Stimulated activated CD4-positive, alpha-beta T cell treated with anti-CD3 and anti-CD28 coated beads, Interleukin-12 subunit alpha, Interleukin-12 subunit beta, amount 100 ng/mL, for 24 hours (primary cell): ENCODE measurements at places on chromosomes 12 and 14.

GRCh38 chr14:53581504-53581903, 375.1 kb downstream of the BMP4 start:
- DNase-seq: no peak

- DNase-seq: no peak
These were observed 14.0 kb upstream of the MAP1LC3B2 start for GRCh38 chr12:116545144-116545543.

- DNase-seq: no peak
These were observed 119.4 kb downstream of the CAND1 start for GRCh38 chr12:67388331-67389138.

- no peak for DNase-seq
These were observed 65.2 kb downstream of the ADGRD1 start for GRCh38 chr12:131018808-131019397.

GRCh38 chr14:75070383-75070782, 942 bp downstream of the ZC2HC1C start:
- DNase-seq: no peak

DNA sequence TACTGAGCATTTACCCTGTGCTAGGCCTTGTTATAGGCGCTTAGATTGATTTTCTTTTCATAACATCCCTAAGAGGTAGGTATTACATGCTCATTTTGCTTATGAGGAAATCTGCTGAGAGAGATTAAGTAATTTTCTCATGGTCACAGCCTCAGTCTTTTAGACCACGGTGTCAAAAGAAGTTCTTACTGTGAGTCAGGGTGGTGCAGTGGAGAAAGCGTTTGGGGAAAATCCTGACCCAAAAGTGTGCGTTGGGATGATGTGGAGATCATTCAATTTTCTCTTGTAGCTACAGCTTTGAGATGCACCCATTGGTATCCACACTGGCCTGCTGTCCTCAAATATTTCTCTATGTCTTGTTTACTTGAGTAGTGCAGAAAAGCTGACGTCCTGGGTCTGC, 8.2 kb downstream of the ANG start:
- no peak for DNase-seq

- no peak for DNase-seq
These were observed 27.8 kb upstream of the SLC38A2 start for GRCh38 chr12:46400406-46400805.

DNA sequence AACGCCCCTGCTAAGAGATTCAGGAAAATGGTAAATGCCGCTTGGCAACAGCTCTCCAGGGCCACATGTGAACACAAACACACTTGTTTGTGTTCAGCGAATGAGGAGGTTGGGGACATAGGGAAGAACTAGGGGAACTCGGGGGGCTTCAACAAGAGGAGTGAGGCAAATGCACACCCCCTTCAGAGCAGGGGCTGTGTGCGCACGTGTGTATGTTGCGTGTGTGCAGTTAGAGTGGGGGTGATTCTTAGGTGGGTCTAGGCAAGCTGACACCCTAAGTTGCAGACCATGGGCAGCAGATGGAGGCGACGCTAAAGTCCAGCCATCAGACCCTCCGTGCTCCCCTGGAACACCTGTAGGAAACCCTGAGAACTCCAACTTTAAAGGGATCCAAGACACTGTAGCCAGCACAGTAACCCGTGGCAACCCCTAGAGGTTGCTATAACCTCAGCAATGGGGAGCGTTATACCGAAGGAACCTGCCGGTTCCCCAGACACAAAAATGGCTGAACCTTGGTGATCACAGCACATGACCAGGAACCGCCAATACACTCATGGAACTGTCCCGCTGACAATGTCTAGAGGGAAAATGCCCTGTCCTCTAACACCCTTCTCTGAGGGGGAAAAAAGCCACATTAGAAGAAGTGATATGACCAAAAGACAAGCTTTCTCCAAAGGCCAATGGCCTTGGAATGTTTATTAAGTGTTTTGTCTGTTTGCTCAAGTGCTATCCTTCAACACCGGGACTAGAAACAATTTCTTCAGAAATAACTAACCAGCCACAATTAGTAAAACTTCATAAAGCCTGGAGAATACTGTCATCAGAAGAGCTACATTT, 86.5 kb upstream of the CEP83 start:
- no peak for DNase-seq

GRCh38 chr12:119713551-119714031, 45.7 kb downstream of the PRKAB1 start:
- no peak for DNase-seq

- no peak for DNase-seq
These were observed 22.7 kb downstream of the TRAFD1 start for GRCh38 chr12:112148031-112148513.

GRCh38 chr14:76772300-76773187, 11.3 kb downstream of the VASH1 start:
- DNase-seq: no peak

GRCh38 chr12:11943919-11944700, 126.6 kb upstream of the BCL2L14 start:
- no peak for DNase-seq

- no peak for DNase-seq
These were observed 29.8 kb downstream of the CFL2 start for GRCh38 chr14:34684578-34684977.

DNA sequence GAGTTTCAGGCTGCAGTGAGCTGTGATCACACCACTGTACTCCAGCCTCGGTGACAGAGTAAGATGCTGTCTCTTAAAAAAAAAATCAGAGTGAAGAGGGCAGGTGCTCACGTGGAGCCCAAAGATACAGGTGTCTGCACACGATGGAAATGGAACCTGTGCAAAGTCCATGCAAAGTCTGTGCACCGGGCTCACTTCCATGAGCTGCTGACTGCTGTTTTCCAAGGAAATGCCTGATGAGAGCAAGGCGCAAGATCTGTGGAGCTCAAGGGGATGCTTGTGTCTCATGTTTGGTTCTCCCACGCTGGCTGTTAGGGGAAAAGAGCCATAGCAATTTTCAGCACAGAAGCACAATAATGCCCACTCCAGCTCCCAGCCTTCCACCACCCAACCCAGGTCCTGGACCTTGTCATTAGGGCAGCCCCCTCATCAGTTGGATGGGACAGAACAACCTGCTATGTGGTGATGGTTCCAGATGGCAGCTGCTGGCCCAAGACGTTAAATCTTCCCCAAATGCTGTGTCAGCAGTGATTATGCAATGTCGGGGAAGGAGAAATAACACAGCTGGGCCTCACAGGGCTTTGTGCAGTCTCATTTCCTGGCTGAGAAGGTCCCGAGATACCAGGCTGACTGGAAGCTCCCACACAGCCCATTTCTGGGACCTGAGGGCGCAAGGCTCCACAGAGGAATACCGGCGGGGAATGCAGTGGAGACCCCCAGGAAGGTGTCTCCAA, 27.9 kb upstream of the DICER1 start:
- no peak for DNase-seq

- no peak for DNase-seq
These were observed 186.2 kb downstream of the DICER1 start for GRCh38 chr14:94970941-94971730.

DNA sequence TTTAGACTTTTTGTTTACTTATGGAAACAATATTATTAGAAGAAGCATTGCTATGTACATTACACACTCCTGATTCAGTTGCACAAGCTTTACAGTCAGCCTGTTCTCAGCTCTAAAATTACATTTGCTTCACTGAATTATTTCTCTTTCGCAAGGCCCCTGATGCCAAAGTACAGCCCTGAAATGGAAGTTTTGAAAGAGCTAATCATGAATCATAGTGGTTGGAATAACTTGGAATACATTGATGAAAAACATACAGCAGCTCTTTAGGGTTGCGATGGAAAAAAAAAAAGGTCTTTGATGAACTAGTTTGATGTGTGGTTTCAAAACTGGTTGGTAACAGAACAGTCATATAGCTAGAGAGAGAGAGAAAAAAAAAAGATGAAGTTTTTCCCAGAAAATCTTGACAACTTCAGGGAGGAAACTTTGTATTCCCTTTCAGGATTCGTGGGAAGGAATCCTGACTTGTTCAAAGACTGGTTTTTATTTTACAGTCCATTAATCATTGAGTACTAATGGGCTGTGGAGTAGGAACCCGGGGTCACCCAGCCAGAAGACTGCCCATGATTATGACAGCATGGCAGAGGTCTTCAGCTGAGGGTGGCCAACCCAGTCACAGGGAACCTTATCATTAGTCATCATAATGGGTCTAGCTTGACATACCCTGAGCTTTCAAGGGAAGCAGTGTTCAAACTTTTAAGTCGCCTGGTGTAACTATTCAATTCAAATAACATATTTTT, 460.1 kb downstream of the NAV3 start:
- no peak for DNase-seq

- no peak for DNase-seq
These were observed 150.8 kb upstream of the FSCB start for GRCh38 chr14:44657696-44658388.

DNA sequence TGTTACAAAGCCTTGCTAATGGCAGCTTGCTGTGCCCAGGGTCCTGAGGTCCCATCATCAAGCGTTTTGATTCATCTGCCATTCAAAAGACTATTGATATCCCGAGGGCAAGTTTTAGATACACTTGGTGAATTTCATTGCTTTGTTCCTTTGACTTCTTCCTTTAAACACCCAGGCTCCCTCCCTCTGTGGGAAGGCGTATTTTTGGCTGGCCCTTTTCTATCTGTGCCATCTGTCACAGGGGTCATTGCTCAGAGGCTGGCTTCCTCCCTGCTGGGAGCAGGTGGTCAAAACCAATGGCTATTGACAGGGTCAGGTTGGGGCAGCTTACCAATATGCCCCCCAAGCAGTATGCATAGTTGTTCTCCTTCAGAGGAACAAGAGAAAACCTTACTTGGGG, 40.0 kb downstream of the SCN8A start:
- DNase-seq: no peak

- no peak for DNase-seq
These were observed 6.3 kb upstream of the CDKL1 start for GRCh38 chr14:50402965-50403364.

GRCh38 chr14:101737414-101738339, 23.8 kb upstream of the PPP2R5C start:
- no peak for DNase-seq

GRCh38 chr12:49675137-49675536, 32.1 kb downstream of the FMNL3 start:
- DNase-seq: no peak

DNA sequence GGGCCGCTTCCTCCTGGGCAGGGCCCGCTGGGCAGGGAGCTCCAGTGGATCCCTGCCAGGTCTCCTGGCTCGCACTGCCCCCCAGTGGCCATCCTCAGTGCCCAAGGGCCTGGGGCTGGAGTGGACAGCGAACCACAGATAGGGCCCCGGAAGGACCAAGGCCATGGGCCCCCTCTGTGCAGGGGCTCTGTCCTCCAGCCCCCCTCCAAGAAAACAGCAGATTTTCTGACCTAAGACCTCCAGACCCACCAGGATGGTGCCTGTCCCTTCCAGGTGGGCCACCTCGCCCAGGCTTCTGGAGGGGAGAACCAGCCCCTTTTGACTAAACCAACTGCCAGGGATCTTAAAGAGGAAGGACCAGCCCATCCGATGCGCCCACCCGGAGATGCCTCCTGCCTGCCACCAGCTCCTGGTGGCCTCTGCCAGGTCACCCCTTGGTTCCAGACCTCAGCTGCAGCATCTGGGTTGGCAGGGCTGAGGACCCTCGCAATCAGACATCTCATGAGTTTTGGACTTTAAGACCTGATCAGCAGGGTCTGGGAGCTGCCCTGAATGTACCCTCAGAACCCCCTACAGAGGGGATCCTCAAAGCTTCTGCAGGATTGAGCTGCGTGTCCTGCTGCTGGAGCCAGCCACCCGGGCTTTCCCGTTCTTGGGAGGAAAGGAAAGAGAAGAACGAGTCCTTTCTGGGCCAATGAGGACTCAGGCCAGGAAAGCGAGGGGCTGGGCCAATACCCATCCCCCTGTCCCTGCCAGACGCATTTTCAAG, 325.8 kb upstream of the DIO3 start:
- DNase-seq: no peak

DNA sequence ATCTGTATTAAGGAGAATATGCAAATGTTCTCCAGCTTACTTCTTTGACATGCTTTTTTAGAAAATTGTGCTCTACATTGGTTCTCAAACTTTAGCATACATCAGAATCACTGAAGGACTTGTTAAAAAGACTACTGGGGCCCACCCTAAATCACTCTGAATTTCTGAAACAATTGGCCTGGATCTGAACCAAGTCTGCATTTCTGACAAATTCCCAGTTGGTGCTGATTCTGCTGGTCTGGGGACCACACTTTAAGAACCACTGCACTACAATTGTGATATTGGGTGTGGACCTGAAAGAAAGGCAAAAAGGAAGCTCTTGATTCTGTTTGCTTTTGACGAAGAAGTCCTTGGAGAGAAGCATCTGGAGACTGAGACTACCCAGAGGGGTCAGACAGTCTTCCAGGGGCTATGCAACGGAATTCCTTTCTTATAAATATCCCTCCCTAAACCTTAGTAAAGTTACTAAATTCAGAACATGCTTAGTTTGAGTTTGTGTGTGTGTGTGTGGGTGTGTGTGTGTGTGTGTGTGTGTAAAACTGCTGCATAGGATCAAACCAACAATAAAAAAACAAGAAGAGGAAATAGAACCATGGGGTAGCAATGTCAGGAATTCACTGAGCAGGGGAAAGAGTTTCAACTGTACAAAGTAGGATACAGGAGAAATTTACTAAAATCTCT, 36.8 kb downstream of the EAPP start:
- DNase-seq: no peak

DNA sequence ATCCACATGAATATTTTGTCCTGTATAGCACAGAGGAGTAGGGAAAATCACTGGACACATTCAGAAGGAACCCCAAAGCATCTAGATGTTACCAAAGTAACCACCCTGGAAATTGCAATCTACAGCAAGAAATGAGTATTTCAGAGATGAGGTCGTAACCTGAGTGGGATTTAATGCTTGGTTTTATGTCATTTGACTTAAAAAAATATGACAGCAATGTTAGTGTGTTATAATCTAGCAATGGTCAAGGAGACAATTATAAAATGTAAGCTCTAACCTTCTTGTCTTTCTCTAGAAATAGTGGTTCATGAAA, 256.6 kb downstream of the NAV3 start:
- DNase-seq: no peak

DNA sequence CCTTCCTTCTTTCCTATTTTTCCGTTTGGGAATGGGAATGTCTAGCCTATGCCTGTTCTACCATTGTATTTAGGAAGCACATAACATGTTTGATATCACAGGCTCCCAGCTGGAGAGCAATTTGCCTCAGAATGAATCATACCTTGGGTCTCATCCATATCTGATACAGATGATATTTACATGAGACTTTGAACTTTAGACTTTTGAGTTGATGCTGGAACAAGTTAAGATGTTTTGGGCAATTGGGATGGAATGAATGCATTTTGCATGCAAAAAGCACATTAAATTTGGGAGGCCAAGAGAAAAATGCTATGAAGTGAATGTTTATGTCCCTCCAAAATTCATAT, 61.9 kb upstream of the BEGAIN start:
- DNase-seq: no peak

GRCh38 chr14:80005561-80005960, 205.7 kb downstream of the DIO2 start:
- DNase-seq: no peak
